ENCODE measurements at places on chromosomes 2 and 18. TPM values are rescaled to one million over a fixed set of nuclear protein-coding genes. Genes with fewer than 3 reads are reported as not detected.

The ZAP70 gene
- 1.4 TPM for total RNA-seq

- DNase-seq = peak; percentile 56
These were observed 150.6 kb downstream of the ZNF236 start for GRCh38 chr18:76972846-76973519.

The MYO5B gene
- total RNA-seq = 7.7 TPM

DNA sequence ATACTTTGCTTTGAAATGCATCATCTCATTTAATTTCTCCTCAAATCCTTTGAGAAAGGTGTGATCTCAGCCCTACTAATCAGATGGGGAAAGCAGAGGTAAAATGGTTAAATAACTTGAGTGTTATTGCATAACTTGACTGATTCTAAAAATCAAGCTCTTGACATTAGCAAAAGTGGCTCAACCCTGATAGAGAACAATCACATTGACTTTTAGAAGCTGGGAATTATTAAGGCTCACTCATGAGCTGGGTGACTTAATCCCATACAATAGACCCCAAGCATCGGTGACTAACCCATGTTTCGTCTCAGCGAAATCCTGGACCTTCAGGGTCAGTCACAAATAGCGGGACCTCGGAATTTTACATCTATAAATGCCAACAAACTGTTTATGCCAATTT lies 378.9 kb downstream of the NBAS start:
- no peak for DNase-seq

DNA sequence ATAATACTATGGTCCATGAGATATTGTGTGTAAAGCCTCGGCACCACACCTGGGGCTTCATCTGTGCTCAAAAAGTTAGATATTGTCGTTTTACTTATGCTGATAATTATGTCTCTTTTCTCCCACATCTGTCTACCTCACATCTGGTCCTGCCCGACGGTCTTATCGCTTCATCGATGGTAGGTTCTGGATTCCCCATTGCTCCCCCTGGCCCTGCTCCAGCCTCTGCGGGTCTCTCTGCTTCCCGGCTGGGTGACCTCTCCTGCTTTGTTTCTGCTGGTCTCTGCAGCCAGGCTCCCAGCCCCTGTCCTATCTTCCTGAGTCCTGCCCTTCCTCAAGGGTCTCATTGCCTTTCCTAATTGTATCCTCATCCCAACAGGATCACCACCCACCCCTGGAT lies 294.2 kb downstream of the NDUFA10 start:
- no peak for DNase-seq

The C1QL2 gene
- total RNA-seq = not detected

DNA sequence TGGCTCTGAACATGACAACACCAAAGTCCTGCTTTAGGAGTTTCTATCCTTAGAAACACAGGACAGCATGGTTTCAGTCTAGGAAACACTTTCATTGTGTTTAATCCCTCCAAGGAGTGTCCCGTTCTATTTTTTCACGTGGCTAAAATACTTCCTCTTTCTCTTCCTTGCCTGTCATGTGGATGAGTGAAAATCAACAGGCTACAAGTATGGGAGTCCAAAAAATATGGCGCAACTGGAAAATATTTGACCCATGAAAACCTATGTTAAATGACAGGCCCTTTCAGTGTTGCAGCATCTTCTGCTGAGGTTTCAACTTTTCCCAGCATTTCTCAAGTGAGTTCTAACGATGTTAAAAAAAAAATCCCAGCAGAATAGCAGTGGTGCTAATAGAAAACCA lies 146.3 kb downstream of the LAMA3 start:
- no peak for DNase-seq

GRCh38 chr2:205462681-205463345 lies 219.5 kb upstream of the NRP2 start:
- no peak for DNase-seq

DNA sequence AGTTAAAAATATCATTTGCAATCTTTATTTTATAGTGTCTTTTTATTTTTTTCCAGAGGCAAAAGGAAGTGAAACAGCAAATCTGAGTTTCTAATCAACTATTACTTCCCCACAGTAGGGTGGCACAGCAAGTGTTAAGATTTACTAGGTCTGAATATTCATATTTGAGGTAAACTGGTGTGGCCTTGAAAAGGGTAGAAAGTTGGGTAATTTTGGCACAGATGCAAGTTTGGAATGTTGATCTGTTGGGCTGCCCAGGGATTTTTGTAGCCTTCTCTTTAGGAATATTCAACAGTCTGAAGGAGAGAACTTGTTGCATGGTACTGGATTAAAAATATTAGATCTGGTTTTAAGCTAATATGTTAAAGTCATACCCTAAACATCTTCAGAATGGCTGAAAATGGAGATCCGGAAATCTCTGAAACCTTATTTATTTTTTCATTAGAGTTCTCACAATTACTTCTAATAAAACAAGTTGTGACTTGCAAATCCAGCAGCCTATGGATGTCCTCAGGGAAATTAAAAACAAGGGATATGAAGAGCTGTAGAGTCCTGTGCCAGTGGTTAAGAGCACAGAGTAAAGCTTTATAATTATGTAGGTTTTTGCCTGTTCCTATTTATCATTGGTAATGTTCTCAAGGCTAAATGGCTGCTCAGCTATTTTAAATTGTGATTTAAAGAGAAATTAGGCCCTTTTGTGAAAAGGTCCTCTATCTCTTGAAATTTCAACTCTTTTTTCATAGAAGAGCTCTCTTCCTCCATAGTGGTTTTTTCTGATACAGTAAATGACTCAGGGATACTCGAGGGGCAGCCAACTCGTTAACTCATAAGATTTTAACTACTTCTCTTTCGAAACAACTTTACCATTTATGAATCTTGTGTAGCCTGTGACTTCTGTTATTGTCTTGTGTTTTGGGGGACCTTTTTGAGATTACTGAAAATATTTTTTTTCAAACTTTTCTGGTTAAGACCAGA lies 11.0 kb downstream of the TANK start:
- no peak for DNase-seq

DNA sequence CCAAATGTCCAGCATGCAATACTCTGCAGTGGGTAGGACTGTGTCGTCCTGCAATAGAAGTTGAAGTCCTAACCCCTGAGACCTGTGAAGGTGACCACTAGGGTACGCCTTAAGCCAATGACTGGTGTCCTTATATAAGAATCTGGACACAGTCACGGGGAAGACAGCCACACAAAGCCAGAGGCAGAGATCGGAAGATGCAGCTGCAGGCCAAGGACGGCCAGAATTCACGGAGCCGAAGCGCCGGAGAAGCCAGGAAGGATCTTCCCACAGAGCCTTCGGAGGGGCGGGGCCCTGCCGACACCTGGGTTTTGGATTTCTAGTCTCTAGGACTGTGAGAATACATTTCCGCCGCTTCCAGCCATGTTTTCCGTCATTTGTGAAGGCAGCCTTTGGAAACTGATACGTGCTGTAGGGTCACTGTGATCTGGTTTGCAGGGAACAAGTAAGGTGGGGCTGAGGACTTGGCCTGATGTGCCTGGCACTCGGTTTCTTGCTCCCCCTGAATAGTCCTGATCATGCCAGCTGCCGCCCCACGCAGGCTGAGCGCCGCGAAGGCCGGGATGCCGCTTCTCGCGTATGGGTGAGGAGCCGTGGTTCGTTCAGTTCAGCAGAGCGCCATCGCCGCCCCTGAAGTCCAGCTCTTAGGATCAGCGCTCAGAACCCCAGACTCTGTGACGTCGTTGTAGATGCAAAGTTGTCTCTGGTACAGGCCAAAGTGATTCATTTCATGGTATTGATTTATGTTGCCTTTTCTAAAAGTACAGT lies 38.7 kb downstream of the PTGR3 start:
- peak; percentile 56 for DNase-seq

The UNC80 gene
- 0.20 TPM for total RNA-seq

DNA sequence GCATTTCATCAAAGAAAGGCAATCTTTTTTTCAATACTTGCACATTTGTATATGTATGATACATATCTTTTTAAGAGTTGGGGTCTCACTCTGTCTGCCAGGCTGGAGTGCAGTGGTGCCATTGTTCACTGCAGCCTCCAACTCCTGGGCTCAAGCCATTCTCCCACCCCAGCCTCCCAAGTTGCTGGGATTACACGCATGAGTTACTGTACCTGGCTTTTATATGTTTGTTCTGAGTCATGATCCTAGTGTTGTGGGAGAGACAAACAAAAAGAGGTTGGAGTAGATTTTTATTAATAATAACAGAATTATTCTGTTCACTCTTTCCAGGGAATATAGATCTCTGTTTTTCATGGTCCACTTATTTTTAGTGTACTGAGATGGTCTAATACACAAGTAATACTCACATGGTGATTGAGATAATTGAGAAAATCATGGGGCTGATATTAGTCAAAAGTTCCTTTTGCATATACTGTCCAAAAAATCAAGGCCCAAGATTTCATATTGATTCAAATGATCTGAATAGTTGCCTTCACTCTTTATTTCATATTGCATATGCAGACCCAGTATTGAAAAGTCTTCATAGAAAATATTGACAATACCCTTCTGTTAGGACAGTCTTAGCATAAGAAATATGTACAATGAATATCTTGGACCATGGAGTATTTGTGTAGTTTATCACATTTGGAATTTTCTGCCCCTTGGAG lies 138.3 kb downstream of the FMNL2 start:
- DNase-seq = no peak

- DNase-seq = no peak
These were observed 686.8 kb downstream of the ZEB2 start for GRCh38 chr2:143833015-143833660.

The CHRND gene
- not detected for total RNA-seq

- DNase-seq = no peak
These were observed 1.2 kb downstream of the MAT2A start for GRCh38 chr2:85540133-85540648.

The SLC23A3 gene
- total RNA-seq = 0.55 TPM

- DNase-seq = no peak
These were observed 170.5 kb downstream of the NDUFA10 start for GRCh38 chr2:239854596-239854995.

Data from right atrium auricular region (tissue), 2 donors.